T-helper 17 cell (primary cell): ENCODE measurements at places on chromosomes 12 and 14. TPM values are rescaled to one million over a fixed set of nuclear protein-coding genes. Genes with fewer than 3 reads are reported as not detected.

SMCO2 gene
- not detected for total RNA-seq

- H3K27ac ChIP-seq, result peak overlapping the region; percentile 84
- peak overlapping the region; percentile 99 for H3K4me3 ChIP-seq
- H3K27me3 ChIP-seq, result no peaks in the 10 kb centered on the region
- H3K36me3 ChIP-seq, result no peaks in the 10 kb centered on the region
- no peak for DNase-seq
Measured at GRCh38 chr12:123384318-123384993, 524 bp downstream of the KMT5A start.

GRCh38 chr12:63814146-63814772 lies 30.2 kb upstream of the SRGAP1 start:
- no peak for DNase-seq
- peak overlapping the region; percentile 86 for H3K27ac ChIP-seq
- no peak overlapping the region for H3K4me3 ChIP-seq
- peaks cover 13% of the 10 kb centered on the region for H3K4me1 ChIP-seq

GRCh38 chr12:42346403-42347002 lies 20.5 kb downstream of the PPHLN1 start:
- H3K4me1 ChIP-seq, result peaks cover 30% of the 10 kb centered on the region
- no peaks in the 10 kb centered on the region for H3K27me3 ChIP-seq
- no peak overlapping the region for H3K27ac ChIP-seq
- H3K4me3 ChIP-seq, result no peak overlapping the region
- no peaks in the 10 kb centered on the region for H3K36me3 ChIP-seq

DNA sequence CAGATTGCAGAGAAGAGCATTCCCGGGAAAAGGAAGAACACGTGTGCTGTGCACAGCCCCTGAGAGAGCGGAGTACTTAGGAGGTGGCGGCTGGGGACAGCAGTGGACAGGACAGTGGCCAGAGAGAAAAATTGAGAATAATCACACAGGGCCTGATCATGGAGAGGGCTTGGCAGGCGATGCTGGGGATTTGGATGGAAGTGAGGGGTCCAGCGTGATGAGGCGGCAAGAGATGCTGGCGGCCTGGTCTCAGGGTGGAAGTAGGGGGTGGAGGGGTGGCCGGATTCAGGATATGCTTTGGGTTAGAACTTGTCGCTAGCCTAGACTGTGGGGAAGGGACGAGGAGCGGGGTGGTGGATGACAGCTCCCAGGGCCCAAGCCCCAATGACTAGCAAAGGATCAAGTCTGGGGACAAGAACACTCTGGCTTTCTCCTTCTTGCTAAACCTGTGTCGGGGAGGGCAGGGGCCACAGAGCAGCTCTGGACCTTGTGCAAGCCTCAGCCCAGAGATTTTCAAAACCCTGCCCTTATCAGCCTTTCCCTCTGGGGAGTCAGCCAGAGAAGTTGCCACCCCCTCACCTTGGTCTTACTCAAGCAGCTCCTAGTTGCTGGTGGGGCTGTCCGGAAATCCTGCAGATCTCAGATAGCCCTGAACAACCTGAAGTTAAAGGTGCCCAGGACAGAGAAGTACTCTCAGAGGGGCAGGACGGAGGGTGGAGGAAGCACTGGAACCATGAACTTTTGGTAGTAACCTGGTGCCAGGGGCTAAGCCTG lies 1.3 kb downstream of the HVCN1 start:
- H3K36me3 ChIP-seq, result peaks cover 8% of the 10 kb centered on the region
- DNase-seq, result no peak

DNA sequence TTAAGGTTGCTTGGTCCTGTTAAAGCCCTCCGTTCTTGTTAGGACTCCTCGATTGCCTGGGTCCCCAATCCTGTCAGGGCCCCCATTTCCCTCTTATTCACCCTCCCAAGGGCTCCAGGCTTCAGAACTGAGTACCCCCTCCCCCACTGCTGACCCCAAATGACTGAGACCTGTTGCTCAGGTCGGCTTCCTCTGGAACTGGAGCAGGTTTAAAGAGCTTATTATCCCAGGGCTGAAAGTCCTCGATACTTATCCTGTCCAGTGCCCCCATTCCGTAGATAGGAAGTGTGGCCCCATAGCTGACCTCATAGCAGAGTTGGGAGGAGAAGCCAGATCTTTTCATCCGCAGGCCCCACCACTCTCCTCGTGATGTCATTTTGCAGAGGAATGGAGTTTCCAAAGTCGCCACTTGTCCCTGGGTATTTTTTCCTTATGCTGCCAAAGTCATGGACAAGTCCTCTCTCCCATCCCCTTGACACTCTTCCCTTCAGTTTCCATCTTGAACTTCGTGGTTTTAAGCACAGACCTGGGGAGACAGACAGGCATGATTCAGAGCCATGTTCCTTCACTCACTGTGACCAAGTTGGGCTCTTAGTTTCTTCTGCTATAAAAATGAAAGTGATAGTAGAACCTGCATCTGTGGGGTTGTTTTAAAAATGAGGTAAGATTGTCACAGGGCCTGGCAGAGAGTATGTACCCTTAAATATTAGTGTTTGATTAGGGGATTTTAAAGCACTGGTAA lies 1.2 kb downstream of the USP30 start:
- H3K4me1 ChIP-seq, result peaks cover 24% of the 10 kb centered on the region
- DNase-seq, result no peak
- peaks cover 5% of the 10 kb centered on the region for H3K36me3 ChIP-seq

GRCh38 chr12:19095756-19096480 lies 33.6 kb upstream of the PLEKHA5 start:
- H3K27me3 ChIP-seq, result peaks cover 4% of the 10 kb centered on the region
- H3K4me3 ChIP-seq, result no peak overlapping the region
- DNase-seq, result no peak
- no peaks in the 10 kb centered on the region for H3K4me1 ChIP-seq
- no peaks in the 10 kb centered on the region for H3K36me3 ChIP-seq

DNA sequence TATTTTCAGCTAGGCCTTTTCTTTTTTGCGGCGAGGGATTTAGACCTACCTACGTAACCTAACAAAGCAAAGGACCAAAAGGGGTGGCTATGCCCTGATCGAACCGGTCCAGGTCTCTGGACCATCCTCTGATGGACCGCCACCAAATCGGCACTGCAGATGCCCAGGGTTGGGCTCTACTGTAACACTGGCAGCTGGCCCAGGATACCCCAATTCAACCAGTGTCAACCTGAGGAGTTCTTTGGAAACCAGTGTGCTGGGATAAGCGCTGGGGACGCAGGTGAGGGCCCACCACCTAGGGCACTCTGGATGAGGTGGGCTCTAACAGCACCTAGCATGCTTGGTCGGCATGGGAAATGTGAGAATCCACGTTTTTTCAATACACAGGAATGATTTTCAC lies 32.2 kb downstream of the FBXO21 start:
- no peak for DNase-seq
- H3K36me3 ChIP-seq, result peaks cover 22% of the 10 kb centered on the region
- H3K4me1 ChIP-seq, result peaks cover 10% of the 10 kb centered on the region
- no peaks in the 10 kb centered on the region for H3K27me3 ChIP-seq

DNA sequence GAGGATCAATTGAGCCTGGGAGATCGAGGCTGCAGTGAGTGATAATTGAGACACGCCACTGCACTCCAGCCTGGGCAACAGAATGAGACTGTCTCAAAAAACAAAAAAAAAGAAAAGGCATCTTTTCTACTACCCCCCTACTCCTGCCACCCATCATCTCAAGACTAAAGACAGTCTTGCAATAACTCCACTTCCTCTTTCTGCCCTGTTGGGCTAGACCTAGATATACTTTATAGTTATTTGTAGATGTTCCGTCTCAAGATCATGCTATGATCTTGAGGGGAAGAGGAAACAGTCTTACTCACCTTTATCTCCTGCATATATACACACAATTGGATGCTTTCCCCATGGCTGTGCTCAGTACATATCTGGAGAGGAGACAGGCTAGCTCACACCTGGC lies 12.1 kb upstream of the ESPL1 start:
- no peak for DNase-seq
- H3K27ac ChIP-seq, result peak overlapping the region; percentile 21
- no peak overlapping the region for H3K4me3 ChIP-seq
- H3K27me3 ChIP-seq, result no peaks in the 10 kb centered on the region

TTC9 gene
- 11.7 TPM for total RNA-seq

LRRC10 gene
- not detected for total RNA-seq

DNA sequence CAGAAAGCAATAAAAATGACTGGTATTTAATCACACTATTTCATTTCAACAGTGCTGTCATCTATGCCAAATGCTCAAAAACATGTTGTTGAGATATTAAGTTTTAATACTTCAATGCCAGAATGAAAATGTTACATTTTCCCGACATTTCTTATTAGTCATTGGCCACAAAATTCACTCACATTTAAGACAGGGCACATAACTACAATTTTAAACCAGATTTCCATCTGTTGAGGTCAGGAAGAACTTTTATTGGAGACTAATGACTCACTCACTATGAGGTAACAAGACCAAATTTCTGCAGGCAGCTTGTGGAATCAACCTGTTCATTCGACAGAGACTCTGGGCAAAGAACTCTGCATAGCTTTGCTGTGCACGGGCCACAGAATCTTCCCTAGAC lies 36.8 kb downstream of the PPTC7 start:
- no peaks in the 10 kb centered on the region for H3K36me3 ChIP-seq
- H3K4me1 ChIP-seq, result peaks cover 23% of the 10 kb centered on the region
- H3K4me3 ChIP-seq, result no peak overlapping the region
- H3K27ac ChIP-seq, result peak overlapping the region; percentile 54
- no peaks in the 10 kb centered on the region for H3K27me3 ChIP-seq

DNA sequence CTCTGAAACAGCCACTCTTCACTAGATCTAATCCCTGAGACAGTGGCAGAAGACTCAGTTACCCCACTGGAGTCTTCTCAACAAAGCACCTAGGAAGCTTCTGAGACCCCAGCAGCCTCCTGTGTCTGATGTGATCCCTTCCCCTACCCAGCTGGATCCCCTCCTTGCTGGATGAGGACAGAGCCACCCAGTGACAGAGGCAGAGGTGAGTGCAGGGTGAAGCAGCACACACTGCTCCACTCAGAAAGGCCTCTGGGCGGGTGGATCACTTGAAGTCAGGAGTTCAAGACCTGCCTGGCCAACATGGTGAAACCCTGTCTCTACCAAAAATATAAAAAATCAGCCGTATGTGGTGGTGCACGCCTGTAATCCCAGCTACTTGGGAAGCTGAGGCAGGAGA lies 2.7 kb downstream of the SPRYD3 start:
- no peak for DNase-seq
- H3K4me1 ChIP-seq, result peaks cover 41% of the 10 kb centered on the region
- H3K27ac ChIP-seq, result peak overlapping the region; percentile 88
- H3K4me3 ChIP-seq, result no peak overlapping the region

DNA sequence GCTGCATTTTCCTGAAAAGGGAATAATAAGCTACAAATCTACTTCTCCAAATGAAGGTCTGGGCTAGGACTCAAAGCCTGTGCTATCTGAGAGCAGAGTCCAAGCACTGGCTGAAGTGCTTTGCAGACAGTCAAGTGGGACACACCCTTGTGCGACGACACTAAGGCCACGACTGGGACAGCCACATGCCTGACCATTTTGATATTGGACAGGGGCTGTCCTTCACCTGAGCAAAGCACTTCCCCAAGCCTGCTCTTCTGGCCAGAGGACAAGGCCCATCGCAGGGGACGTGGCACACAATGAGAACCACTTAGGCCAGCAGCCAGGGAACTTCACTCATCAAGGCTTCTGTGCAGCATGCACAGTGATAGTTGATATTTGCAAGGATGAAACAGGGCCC lies 71.4 kb downstream of the RBM19 start:
- peaks cover 4% of the 10 kb centered on the region for H3K4me1 ChIP-seq
- DNase-seq, result no peak
- no peaks in the 10 kb centered on the region for H3K27me3 ChIP-seq
- H3K27ac ChIP-seq, result peak overlapping the region; percentile 6

DNA sequence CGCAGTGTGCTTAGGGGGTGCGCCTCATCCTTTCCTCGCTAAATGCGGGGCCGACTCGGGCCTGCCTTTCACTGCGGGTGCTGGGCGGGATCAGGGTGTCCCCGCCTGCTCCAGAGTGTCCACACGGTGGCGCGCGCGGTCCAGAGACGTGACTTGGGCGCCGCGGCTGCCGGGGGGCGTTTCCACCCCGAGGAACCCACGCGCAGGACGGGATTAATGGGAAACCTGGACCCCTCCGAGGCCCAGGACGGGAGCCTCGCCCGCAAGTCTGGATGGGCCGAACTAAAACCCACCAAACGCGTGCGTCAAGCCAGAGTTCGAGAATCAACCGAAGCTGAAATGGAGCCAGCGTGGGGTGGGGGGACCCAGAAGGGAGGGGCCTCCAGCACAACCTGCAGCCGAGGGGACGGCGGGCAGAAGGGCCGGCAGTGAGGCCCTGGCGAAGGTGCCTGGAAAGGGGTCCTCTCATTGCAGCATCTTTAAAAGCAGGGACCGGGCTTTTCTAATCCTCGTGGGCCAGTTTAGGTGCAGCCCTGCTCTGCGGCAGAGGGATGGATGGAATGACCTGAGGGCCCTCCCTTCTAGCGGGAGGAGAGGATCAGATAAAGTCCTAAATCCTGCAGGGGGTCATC lies 93.3 kb downstream of the NINJ2 start:
- no peaks in the 10 kb centered on the region for H3K36me3 ChIP-seq
- H3K4me3 ChIP-seq, result peak overlapping the region; percentile 90
- H3K27ac ChIP-seq, result peak overlapping the region; percentile 43
- DNase-seq, result peak; percentile 84
- H3K27me3 ChIP-seq, result no peaks in the 10 kb centered on the region

- H3K4me1 ChIP-seq, result no peaks in the 10 kb centered on the region
- no peak overlapping the region for H3K27ac ChIP-seq
- H3K36me3 ChIP-seq, result no peaks in the 10 kb centered on the region
Measured at GRCh38 chr14:23381871-23382270, 5.0 kb downstream of the CMTM5 start.

DNA sequence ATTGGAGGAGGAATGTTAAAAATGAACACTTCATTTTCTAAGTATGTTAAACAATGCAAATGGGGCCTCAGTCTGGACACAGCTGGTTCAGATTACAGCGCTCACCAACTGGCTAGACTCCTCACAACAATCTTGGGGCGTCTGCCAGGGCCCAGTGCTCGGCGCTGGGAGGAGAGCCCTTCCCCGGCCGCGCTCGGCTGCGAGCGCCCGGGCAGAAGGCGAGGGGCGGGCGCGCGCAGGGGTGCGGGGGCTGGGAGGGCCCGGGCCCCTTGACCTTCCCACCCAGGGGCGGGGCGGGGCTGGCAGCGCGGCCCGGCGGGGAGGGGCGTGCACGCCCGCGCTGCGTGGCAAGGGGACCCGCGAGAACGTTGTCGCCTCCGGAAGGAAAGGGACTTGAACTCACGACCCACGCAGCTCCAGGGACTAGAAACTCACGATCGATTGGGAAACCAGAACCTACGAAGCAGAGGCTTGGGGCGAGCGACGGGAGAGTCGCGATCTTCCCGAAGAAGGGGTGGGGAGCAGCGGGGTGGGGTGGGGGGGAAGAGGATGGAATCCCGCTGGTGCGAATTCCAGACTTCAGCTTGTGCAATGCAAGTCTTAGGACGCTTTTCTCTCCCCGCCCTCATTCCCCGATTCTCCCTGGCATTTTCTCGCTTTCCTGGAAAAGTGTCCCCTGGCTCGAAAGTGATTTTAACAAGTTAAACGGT lies at the start of gene FBLN5:
TSS of gene FBLN5 (minus strand) at position 220 of the 710 bp plus-strand sequence. CDS start 465 bp downstream, outside the sequence.
- H3K27me3 ChIP-seq, result peaks cover 47% of the 10 kb centered on the region
- peak within 1 kb of the TSS; percentile 90 for H3K4me3 ChIP-seq
- peaks cover 3% of the 10 kb centered on the region for H3K36me3 ChIP-seq
- no peak within 1 kb of the TSS for H3K27ac ChIP-seq
- H3K4me1 ChIP-seq, result peaks cover 14% of the 10 kb centered on the region
